ENCODE measurements at places on chromosomes 16 and 17.

- DNase-seq, result no peak
These were observed 471.2 kb upstream of the HSBP1 start for GRCh38 chr16:83336603-83337002.

DNA sequence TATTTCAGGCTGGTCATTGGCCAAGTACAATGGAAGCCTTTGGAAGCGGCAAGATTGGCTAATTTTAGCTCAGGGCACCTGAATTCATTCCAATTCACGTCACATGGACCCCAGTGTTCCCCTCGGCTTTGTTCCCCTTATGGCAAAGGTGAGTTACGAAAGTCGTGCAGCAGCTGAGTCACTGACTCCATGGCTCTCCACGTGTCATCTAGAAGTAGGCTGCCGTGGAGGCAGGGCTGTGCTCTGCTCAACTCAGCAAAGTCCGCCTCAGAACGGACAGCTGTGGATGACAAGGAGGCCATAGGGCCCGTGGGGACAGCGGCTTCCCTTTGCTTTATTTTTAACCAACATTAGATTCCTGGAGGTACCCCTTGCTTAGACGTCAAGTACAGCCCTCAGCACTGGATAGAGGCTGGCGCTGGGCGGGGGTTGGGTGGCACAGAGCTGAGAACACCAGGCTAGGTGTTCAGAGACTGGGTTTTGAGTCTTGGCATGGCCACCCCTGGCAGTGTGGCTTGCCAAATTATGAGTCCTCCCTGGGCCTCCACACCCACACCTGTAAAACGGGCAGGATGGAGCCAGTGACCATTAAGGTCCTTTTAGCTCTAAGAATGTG lies 23.6 kb downstream of the ADAD2 start:
- no peak for DNase-seq

GRCh38 chr17:43211123-43211479 lies 574 bp upstream of the TMEM106A start:
- DNase-seq, result no peak

GRCh38 chr17:58577696-58578095 lies 63.3 kb upstream of the MTMR4 start:
- DNase-seq, result peak; percentile 40

DNA sequence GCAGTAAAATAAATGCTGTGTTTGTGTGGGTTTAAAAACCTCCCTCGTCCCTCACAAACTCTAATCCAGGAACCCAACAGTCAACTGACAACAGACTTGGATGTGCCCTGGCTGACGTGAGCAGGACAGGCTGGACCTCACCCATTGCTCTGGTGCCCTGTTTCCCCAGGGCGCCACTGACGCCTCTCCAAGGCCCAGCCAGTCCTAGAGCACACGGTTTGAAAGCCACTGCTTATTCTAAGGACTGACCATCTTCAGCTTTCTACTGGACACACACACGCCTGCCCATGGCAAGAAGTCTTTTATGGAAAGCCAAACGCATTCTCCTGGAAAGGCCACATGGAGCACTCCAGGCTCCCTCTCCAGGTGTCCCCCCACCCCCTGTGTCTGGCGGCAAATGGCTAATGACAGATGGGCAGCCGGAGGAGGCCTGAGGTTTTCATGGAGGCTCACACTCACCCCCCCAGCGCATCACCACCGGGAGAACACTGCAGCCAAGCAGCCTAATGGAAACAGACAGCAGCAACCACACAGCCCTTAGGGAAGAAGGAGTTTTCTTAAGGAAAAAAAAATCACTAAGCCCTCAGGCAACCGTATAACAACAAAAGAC lies 319.2 kb downstream of the SOX9 start:
- DNase-seq, result no peak

DNA sequence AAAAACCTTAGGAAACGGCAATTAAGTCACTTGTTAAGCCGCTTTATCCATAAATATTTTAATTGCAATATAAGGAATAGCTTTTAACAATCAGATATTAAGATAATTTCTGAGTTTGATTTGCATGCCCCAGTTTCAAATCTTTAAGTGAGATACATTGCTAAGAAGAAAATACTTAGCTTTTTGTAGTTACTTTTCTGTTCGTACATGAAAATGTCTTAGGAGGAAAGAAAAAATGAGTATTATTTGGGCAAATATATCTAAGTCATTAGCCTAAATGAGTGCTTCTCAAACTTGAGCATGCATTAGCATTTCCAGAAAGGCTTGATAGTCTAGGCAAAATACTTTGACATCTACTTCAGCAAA lies 6.4 kb downstream of the ZNF207 start:
- no peak for DNase-seq

DNA sequence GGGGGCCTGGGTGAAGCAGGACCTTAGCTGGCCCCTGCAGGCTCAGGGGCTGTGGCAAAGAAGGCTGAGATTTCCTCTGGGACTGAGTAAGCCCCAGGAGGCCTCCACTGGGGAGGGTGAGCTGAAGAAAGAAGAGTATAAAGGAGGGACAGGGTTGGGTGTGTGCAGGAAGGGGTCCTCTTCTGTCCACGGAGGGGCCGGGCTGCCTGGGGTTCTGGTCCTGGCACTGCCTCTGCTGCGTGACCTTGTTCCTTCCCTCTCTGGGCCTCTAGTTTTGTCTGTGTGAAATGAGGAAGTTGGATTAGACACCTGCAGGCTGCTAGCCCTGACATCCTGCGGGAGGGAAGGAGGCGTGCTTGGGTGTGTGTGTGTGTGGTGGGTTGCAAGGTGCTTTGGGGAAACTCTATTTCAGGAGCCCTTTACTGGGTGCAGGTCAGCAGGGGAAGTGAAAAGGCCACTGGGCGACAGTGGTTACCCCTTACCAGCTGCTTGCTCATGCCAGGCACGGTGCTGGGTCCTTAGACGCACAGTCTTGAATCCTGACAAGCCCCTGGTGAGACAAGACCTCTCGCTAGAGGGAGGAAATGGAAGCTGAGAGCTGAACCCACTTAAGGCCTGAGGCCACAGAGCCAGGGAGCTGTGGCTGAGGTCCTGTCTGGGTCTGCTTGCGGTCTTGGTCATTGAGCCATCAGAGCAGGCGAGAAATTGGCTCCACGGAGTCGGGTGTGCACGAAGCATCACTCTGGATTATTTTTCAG lies 60.7 kb downstream of the OR1D5 start:
- DNase-seq, result no peak

- peak; percentile 69 for DNase-seq
These were observed 17.0 kb downstream of the LSM12 start for GRCh38 chr17:44049294-44050060.

- DNase-seq, result no peak
These were observed 8.5 kb upstream of the ADCY9 start for GRCh38 chr16:4124535-4125294.

DNA sequence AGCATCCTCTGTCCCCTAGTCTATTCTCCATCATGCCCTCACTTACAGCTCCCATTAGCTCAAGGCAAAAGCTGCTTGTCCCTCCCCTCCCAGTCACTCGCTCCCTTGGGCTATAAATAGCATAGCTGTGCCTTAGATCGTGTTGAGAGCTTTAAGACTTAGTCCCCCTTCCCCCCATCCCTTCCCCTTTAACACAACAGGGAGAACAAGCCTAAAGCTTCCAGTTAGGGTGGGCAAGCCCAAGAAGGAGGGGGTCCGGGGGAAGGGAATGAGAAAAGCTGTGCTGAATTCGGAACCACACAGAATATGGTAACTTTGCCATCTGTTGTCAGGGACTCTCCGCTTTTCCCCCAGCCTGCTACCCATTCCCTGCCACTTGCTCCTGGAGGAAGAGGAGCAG lies 4.9 kb upstream of the HIGD1B start:
- no peak for DNase-seq

DNA sequence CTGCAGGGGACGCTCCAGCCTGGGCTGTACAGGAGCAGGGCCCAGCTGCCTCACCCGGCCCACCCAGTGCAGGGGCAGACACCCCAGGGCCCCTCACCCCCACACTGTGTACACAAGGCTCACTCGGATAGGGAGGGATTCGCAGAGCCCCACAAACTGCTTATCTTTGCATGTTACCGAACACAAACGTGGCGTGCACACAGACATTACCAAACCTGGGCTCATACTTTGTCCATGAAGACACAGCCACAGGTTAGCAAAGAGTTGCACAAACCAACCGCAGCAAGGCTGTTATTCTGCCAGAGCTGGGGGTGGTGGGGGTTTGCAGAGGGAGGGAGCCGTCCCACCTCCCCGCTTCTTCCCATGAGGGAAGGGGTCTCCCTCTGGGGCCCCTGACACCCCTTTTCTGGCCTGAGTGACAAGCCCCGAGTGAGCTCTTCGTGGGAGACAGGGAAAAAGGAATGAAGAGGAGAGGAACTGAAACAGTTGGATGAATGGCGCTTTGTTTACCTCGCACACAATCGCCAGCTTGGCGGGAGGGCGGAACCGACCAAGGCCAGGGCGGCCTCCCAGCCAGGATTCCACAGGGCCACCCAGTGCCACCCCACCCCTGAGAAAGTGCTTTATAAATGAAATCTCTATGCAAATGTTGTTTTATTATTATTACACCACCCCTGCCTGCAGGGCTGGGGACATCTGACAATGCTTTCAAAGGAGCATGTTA lies 434 bp upstream of the CPSF4L start:
- DNase-seq, result no peak

DNA sequence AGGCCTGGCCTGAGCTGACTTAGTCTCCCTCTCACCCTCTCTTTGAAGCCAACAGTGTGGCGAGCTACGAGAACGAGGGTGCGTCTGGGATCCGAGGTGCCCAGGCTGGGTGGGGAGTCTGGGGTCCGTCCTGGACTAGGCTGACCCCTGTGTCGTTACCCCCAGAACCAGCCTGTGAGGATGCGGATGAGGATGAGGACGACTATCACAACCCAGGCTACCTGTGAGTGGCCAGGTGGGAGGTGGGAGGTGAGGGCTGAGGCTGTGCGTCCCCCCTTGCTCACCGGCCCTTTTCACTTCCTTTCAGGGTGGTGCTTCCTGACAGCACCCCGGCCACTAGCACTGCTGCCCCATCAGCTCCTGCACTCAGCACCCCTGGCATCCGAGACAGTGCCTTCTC lies 1.6 kb downstream of the LAT start:
- DNase-seq, result no peak

DNA sequence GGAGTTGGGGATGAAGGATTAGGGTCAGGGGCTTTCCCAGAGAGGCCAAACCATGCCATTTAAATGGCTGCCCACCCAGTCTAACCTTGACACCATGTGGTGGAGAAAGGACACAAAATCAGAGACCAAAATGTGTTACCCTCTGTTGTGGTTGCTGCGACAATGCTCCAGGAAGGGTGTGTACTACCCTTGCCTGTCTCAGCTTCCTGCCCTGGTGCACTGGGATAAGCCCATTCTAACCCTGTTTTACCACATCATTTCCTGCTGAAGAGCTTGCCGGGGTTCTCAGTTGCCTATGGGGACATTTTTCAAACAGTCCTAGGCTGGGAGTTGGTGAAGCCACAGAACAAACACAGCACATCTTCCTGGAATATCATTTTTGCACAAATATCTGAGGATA lies 4.9 kb downstream of the OR4D1 start:
- DNase-seq, result no peak

- no peak for DNase-seq
These were observed 3.1 kb upstream of the SLC13A2 start for GRCh38 chr17:28470266-28470913.

DNA sequence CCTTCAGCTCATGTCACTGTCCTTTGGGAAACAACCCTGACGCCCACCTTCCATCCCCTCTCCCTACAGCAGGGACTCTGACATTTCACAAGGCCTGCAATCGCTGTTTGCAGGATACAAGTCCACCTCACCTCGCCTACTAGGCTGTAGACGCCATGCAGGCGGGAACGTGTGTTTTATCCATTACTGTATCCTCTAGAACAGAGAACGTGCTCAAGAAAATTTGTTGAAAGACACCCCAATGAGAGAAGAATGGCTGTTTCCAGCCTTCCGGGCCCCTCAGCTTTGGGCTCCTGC lies 1.5 kb upstream of the TTYH2 start:
- DNase-seq, result no peak

- peak; percentile 57 for DNase-seq
These were observed at the start of gene RNF213 for GRCh38 chr17:80260791-80261158. RNF213 (plus strand) TSS chr17:80260852; CDS start chr17:80263682, 2,830 bp downstream.

DNA sequence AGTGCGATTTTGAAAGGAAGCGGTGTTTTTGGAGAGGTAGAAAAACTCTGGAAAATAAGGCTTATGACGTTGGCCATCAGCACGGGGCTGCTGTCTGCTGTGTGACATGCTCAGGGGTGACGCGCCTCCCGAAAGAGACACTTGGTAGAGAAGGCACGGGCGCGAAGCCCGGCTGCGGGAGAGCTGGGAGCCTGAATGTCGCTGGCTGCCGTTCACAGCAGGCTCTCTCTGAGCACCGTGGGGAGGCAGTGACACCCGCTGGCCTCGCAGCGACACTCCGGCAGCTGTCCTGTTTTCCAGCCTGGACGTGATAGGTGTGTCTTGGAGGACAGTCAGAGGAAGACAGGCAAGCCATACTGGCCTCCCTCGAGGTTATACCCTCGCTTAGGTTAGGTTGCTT lies 759.1 kb upstream of the RBFOX1 start:
- peak; percentile 18 for DNase-seq

DNA sequence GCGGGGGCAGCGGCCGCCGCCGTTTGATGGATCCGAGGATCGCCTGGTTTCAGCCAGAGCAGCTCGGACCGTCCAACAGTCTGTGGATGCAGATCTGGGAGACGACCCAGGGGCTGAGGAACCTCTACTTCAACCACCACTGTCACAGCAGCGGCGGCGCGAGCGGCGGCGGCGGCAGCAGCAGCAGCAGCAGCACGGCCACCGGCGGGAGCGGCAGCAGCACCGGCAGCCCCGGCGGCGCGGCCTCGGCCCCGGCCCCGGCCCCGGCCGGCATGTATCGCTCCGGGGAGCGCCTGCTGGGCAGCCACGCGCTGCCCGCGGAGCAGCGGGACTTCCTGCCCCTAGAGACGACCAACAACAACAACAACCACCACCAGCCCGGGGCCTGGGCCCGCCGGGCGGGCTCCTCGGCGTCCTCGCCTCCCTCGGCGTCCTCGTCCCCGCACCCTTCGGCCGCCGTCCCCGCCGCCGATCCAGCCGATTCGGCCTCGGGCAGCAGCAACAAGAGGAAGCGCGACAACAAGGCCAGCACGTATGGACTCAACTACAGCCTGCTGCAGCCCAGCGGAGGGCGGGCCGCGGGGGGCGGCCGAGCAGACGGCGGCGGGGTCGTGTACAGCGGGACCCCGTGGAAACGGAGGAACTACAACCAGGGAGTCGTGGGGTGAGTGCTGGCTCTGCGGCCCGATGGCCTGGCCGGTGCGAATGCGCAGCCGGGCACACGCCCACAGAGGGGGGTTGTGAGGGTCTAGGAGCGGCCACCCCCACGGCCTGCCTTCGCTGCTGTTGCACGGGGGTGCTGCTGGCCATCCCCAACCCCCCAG lies 702 bp downstream of the TENT4B start:
- peak; percentile 46 for DNase-seq

- DNase-seq, result no peak
These were observed 42.7 kb upstream of the SDK2 start for GRCh38 chr17:73686961-73687360.

GRCh38 chr16:53753431-53753830 lies 49.5 kb downstream of the FTO start:
- no peak for DNase-seq

GRCh38 chr16:73047536-73048291 lies at the start of gene ZFHX3:
ZFHX3 (minus strand) TSS chr16:73048128; CDS start chr16:72960145, 87,983 bp downstream.
- peak; percentile 88 for DNase-seq

Measured in right hindlimb (tissue), 1 donor.